ENCODE measurements at places on chromosomes 2 and 18.

- DNase-seq, result no peak
Observed at GRCh38 chr2:130728549-130729316, at the start of gene GPR148. TSS of gene GPR148 (plus strand) at chr2:130729070. CDS start at chr2:130729152, 82 bp downstream.

- no peak for DNase-seq
Observed at GRCh38 chr2:60070196-60070595, 483.3 kb downstream of the BCL11A start.

DNA sequence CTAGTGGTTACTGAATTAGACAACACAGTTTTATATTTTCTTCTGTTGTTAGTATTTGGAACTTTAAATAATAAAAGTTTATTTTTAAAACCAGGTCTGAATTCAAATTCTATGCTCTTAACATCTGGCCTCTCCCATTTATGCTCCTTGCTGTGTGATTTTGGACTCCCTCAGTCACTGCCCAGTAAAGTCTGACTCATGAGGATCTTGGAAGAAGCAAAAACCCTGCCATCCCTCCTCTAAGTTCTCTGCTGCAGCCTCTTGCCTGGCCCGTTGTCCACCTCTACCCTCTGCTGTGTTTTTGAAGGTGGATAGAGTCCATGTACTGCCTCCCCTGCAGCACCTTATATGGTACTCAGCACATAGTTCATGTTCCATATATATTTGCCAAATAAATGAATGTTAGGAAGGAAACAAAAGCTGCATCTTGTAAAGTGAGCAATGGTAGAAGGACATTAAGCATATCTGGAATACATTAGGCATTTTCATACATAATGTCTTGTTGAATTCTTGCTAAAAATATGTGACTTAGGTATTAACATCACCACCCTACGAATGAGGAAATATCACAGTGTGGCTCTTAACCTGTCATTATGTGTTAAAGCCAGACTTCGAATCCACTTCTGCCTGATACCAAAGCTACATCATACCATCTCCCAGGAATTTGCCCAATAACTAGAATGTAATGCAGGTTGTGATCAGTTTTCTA, 62.1 kb downstream of the THNSL2 start:
- no peak for DNase-seq

- no peak for DNase-seq
Observed at GRCh38 chr2:9174771-9175437, 31.7 kb upstream of the ASAP2 start.

DNA sequence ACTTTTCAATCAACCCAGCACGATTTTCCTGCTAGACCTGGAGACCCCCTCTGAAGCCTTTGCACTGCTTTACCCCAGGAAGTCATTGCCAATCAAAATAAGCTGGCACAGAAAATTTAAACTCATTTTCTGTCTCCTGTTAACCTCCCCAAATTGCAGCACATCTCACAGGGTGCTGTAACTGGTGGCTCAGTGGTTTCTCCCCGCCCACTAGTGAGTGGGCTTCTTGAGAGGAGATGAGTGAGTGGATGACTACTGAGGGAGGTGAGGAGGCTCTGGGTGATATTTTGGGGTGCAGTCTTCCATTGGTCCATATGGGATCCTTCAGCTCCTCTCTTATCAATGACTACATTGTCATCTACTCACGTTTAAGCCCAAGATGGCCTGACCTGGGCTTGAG, 239.8 kb upstream of the HS6ST1 start:
- DNase-seq, result no peak

DNA sequence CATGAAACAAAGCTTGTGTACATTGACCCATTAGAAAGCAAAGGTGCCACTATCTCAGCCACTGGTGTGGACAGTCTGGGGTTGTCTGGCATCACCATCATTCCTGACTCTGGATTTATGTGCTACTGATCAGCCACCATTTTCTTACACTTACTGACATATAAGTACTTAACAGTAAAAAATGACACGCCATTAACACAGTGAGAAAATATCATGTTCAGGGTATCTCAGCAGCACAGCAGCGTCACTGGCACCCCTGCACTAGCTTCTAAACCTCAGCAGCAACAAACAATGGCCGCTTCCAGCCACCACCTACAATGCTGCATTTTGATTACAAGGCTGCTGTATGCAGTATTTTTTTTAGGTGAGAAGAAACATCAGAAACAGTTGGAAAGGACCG, 253.4 kb upstream of the HDAC4 start:
- DNase-seq, result no peak

DNA sequence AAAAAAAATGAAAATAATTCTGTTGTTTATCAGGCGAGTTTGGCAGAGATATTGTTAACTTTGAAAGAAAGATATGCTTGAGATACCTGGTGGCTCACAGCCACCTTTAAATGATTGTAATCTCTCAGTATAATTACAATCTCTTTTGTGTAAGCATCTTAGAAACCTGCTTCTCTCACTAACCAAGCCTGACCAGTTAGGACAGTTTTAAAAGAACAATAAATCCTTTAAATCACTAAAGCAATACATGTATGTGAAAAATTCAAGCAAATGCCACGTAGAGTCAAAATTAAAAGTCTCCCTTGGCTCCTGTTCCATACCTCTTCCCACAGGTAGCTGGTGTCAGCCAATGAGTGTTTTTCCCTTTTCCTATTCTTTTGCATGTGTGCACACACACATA, 15.7 kb upstream of the SGPP2 start:
- DNase-seq, result no peak

DNA sequence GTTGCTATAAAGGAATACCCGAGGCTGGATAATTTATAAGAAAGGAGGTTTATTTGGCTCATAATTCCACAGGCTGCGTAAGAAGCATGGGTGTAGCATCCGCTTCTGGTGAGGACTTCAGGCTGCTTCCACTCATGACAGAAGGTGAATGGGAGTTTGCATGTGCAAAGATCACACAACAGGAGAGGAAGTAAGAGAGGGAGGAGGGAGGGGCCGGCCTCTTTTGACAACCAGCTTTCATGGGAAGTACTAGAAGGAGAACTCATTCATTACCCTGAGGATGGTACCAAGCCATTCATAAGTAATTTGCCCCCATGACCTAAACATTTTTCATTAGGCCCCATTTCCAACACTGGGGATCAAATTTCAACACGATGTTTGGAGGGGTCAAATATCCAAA, 386.8 kb upstream of the NETO1 start:
- no peak for DNase-seq

DNA sequence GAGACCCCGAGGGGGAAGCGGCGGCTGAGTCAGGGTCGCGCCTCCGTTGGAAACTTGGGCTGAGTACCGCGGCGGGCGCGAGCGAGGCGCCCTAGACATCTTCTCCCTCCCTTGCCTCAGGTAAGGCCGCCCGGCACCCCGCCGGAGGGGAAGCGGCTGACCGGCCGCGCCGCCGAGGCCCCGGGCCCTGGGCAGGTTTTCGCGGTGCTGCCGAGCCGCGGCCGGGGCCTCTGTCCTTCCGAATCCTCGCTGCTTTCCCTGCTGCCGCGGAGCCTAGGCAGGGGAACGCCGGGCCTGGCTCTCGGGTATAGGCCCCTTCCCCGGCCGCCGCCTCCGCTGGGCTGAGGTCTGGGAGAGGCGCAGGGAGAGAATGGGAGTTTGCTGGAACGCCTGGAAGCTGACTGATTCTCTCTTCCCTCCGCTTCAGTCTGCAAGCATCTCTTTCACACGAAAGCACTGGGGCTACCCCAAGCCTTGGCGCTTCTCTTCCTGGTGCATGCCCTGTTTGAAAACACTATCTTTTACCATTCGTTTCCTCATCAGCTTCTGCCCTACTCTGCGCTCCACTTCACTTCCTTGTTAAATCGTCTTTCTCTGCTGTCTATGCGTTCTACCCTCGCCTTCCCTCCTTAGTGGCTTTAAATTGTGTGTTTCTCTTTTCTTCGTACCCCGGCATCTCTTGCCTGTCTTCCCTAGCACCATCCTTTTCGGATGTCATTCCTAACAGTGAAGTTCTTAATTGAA, 652 bp downstream of the PPM1B start:
- no peak for DNase-seq

- DNase-seq, result no peak
Observed at GRCh38 chr2:239311132-239312040, 89.4 kb downstream of the HDAC4 start.

All from cortex of kidney (tissue), 1 donor.